ENCODE measurements at places on chromosomes 16 and 17.
A peak's percentile ranks its signal among the peaks of the same experiment; 100 is the strongest.

- no peak for DNase-seq
Observed at GRCh38 chr17:61391595-61392291, 7.9 kb upstream of the TBX2 start.

GRCh38 chr16:75106351-75107274 lies 10.0 kb downstream of the LDHD start:
- no peak for DNase-seq

DNA sequence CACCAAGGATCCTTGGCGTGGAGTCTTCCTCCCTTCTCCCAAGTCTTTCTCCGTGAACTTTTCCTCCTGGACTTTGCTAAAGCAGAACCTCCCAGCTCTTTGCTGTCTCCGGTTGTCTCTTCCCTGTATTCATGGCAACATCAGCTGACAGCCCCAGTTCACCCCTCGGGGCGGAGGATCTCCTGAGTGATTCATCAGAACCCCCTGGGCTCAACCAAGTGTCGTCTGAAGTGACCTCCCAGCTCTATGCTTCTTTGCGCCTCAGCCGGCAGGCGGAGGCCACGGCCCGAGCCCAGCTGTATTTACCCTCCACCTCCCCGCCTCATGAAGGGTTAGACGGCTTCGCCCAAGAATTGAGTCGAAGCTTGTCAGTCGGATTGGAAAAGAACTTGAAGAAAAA lies 943 bp downstream of the CNTROB start:
- DNase-seq = no peak

- DNase-seq = no peak
Observed at GRCh38 chr17:61822326-61823285, 40.7 kb downstream of the BRIP1 start.

- no peak for DNase-seq
Observed at GRCh38 chr16:83900571-83900970, 1.7 kb downstream of the MLYCD start.

GRCh38 chr16:86212706-86213436 lies 297.5 kb upstream of the FOXF1 start:
- no peak for DNase-seq

- no peak for DNase-seq
Observed at GRCh38 chr17:10178506-10178991, 19.9 kb downstream of the GAS7 start.

DNA sequence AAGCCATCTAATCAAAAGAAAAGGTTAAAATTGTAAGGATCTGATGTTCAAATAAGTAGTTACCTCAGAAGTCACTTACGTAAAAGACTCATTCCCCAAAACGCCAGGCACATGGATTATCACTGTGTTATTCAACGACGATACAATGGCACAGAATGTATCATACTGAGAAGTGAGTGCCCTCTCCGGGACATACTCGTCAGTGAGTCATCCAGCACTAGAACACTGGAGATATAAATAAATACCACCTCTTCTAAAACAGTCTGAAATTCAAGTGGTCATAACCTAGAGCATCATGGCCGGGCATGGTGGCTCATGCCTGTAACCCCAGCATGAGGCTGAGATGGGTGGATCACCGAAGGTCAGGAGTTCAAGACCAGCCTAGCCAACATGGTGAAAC lies 24.9 kb downstream of the USP31 start:
- no peak for DNase-seq

DNA sequence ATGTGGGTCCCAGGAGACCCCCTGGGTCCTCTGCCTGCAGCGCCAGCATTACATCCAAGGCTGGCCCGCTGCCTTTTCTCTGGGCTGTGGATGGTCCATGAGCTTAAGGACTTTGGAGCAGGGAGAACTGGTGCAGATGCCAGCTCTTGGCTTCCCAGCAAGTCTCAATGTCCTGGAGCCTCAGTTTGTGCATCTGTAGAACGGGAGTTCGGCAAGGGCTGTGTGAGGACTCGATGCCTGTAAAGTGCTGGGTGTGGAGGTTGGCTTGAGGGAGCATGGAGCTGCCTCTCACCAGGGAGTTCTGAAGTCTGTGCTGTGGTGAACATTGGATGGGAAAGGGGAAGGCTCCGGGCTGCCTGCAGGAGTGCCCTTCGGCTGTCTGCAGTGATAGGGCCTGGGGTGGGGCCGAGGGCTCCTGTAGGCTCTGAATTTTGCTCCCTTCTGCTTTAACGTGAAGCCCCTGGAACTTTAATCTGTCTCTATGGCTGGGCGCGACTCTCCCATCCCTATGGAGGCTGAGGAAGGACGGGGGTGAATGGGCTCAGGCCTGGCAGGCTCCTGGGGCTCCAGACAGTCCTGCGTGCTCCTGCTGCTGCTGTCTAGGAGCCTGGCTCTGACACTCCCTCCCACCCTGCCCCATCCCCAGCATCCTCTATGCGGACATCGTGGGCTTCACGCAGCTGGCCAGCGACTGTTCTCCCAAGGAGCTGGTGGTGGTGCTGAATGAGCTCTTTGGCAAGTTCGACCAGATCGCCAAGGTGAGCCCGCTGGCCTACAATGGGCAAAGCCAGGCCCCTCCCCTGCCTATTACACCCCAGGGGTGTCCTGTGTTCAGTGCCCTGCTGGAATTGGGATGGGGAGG lies 27.9 kb downstream of the ADCY7 start:
- no peak for DNase-seq

DNA sequence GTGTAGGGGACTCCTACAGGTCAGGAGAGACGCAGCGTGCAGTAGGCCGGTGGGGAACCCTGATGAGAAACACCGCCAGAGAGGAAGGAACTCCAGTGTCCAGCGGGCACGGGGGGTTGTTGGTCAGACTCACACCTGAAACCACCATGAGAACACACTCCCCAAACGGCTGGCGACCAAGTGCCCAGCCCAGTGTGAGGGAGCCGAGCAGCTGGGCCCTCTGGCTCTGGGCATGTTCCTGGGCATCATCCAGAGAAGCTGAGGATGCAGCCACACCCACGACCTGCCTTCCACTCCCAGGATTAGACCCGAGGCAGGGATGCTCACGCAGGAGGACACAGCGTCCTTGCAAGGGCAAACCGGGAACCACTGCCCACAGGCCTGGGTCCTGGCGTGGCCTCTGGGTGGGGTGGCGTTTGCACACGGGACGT lies 108.3 kb upstream of the ZNF750 start:
- no peak for DNase-seq

GRCh38 chr16:74768239-74768638 lies 6.4 kb downstream of the FA2H start:
- DNase-seq = no peak

- DNase-seq = no peak
Observed at GRCh38 chr17:57801044-57801711, 48.7 kb downstream of the MRPS23 start.

DNA sequence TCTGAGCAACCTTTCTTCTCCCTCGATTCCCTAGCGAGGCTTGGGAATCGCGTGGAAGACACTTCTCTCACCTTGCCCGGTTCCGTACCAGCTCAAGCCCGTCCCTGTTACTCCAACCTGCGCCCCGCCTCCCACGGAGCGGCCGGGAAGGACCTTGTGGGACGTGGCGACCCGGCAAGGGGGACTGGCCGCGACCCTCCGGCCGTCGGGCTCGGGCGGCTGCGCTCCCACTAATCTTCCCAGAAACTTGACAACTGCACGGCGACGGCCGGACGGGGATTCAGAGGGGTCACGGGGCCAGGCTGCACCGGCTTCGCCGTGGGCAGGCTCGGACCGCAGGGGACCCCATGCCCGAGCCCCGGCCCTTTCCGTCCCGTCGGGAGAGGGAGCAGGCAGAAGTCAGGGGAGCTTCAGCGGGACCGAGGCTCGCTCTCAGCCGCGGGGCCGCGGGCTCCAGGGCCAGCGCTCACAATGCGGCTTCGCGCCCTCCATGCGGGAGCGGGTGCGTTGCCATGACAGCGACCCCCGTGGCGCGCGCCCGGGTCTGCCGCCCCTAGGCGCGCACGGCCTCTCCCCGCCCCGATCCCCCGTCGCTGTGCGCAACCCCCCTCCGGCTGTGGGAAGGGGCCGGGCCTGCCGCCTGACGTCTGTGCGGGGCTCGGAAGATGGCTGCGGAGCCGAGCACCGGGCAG lies at the start of gene SGSM2:
Gene SGSM2 (plus strand): TSS at position 650 of the 692 bp plus-strand sequence. CDS start 188 bp downstream, outside the sequence.
- no peak for DNase-seq

DNA sequence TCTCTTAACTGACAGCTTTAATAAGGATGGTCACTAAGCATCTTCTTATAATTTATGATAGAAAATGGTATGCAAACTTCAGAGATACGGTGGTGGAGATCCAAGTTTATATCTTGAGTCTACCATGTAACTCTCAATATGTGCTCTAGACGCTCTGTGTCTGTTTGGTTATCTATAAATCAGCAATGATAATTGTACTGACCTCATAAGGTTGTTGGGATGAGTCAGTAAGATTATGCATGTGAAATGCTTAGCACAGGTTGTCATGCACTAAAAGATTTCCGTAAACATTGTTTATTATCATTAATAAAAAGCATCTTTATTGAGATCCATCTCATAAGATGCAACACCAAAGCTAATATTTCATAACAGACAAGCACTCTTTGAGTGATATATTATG lies 1094.9 kb upstream of the EEF2KMT start:
- DNase-seq = no peak

DNA sequence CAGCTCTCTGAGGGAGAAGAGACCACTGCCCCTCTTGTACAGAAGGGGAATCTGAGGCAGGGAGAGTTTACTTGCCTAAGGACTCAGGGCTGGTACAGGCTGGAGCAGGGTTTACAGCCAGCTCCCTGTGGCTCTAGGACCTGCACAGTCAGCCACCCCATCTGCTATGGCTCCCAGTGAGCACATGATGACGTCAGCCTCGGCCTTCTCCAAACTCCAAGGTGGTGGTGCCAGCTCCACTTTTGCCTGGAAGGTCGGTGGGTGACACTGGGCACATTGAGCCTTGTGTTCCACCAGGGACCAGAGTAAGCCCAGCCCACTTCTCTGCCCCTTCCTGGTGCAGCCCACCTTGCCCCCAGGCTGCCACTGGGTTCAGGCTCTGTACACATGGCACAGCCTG lies 202.2 kb downstream of the ENGASE start:
- peak; percentile 38 for DNase-seq

DNA sequence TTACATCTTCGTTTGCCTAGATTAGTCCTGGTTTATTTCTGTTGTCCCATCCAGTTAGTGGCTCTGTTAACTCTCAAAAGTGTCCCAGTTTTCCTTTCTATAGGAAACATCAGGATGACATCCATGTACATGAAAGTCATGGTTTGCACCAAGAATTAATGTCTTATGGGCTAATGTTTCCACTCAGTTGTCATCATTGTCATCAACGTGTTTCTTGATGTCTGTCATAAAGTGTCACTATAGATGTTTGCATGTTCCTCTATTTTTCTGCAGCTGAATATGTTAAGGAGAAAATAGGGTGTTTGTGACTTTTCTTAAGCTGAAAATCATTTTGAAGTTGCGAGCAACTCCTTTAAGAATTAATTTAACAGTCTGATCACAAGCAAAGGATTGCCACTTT lies 567.0 kb downstream of the TMEM114 start:
- no peak for DNase-seq

GRCh38 chr16:11696266-11697012 lies 28.2 kb downstream of the SNN start:
- DNase-seq = no peak

- DNase-seq = no peak
Observed at GRCh38 chr17:66829883-66830282, 5.0 kb upstream of the CACNG5 start.

DNA sequence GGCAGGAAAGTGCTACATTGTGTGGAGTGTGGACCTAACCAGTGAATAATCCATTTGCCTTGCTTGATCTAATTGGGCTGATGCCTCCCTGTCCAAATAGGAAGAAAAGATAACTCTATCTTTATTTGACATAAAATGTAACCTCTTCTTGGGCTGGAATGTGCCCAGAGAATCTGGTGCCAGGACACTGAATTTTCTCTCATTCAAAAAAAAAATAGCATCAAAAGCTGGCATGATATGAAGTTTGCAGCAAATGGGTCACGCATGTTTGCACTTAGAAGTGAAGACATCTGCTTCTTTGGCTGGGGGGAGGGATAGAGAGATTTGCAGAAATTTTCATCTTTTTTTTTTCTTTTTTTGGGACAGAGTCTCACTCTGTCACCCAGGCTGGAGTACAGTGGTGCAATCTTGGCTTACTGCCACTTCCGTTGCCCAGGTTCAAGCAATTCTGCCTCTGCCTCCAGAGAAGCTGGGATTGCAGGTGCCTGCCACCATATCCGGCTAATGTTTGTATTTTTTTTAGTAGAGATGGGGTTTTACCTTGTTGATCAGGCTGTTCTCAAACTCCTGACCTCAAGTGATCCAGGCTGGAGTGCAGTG lies 478.2 kb upstream of the EEF2KMT start:
- no peak for DNase-seq

GRCh38 chr16:14240219-14240843 lies 169.2 kb downstream of the MRTFB start:
- DNase-seq = no peak

DNA sequence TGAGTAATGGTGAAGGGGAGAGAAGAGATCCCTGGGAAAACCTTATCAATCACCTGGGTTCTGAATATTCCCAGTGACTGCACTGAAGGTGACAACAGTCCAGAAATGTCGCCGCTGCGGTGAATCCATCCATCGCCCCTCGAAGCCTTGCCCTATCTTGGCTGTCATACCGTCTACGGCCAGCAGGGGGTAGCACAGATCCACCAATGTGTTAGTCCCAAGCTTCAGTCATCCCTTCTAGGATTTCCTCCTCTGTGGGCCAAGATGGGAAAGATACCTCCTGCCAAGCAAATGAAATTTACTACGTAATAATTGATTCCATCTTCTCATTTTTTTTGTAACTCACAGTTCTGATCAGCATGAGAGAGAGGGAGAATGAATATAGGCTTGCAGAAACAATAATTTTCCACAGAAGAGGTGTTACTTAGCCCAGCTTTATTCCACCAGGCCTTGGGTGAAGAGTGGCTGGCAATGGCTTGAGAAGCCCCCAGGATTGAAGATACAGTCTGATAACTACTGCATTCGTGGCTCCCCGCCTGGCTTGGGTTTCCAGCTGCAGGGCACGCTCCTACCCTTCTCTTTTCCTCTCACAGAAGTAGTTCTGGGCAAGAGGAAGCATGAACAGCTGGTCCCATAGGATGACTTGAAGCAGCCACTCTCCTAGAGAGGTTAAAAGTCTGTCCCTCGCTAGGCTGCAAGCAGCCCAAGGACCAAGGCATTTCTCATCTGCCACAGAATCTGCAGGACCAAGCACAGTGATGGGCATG lies 2.6 kb upstream of the FMNL1 start:
- DNase-seq = no peak

GRCh38 chr17:81342269-81343070 lies 47.4 kb upstream of the SLC38A10 start:
- DNase-seq = no peak

DNA sequence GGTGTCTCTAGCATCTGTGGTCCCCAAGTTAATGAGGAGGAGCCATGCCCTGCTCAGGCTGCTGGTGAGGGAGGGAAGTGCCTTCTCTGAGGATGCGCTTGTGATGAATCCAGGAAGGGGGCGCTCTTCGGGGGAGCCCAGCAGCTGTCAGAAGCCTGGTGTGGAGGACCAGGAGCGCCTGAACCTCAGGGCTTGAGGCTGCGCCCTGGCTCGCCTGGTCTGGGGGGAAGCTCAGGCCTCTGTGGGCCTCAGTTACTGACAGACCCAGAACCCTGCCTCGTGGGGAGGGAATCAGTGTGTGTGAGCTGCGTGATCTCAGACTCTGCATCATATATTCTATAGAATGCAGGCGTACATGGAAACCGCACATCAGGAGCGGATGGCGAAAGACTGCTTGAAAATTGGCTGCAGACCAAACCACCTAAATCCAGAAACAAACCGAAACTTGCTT lies 126.1 kb downstream of the SEC14L1 start:
- no peak for DNase-seq

- DNase-seq = no peak
Observed at GRCh38 chr17:28746611-28747050, 2.8 kb downstream of the TRAF4 start.

GRCh38 chr17:82564241-82564640 lies 44.7 kb downstream of the FOXK2 start:
- DNase-seq = no peak

GRCh38 chr17:27544350-27545131 lies 86.4 kb upstream of the LGALS9 start:
- no peak for DNase-seq
